Psoas muscle (tissue), 8 donors: ENCODE measurements at places on chromosomes 12 and 14.

GRCh38 chr12:115312901-115313300 lies 628.9 kb upstream of the TBX3 start:
- DNase-seq, result no peak

GRCh38 chr12:84763107-84763506 lies 149.5 kb downstream of the SLC6A15 start:
- DNase-seq, result no peak

GRCh38 chr12:50186681-50187080 lies 19.5 kb upstream of the CERS5 start:
- DNase-seq, result no peak

- DNase-seq, result no peak
These were observed 34.2 kb downstream of the NCKAP5L start for GRCh38 chr12:49794021-49794420.
